ENCODE measurements at places on chromosomes 12 and 14. TPM values are rescaled to one million over a fixed set of nuclear protein-coding genes. Genes with fewer than 3 reads are reported as not detected.

The FAM186B gene
- 0.75 TPM for total RNA-seq

The L3HYPDH gene
- total RNA-seq: 19.5 TPM

The NEUROD4 gene
- total RNA-seq: not detected

The SNX6 gene
- total RNA-seq: 64.9 TPM

The ABCB9 gene
- total RNA-seq: 5.2 TPM

The TCL1B gene
- total RNA-seq: not detected

The TMEM260 gene
- 18.6 TPM for total RNA-seq

The DDX23 gene
- 77.2 TPM for total RNA-seq

The CTSG gene
- 9.7 TPM for total RNA-seq

The GLI1 gene
- 1.4 TPM for total RNA-seq

The SLC35F4 gene
- total RNA-seq: not detected

The CCDC177 gene
- not detected for total RNA-seq
